ENCODE measurements at places on chromosomes 3 and 15.

DNA sequence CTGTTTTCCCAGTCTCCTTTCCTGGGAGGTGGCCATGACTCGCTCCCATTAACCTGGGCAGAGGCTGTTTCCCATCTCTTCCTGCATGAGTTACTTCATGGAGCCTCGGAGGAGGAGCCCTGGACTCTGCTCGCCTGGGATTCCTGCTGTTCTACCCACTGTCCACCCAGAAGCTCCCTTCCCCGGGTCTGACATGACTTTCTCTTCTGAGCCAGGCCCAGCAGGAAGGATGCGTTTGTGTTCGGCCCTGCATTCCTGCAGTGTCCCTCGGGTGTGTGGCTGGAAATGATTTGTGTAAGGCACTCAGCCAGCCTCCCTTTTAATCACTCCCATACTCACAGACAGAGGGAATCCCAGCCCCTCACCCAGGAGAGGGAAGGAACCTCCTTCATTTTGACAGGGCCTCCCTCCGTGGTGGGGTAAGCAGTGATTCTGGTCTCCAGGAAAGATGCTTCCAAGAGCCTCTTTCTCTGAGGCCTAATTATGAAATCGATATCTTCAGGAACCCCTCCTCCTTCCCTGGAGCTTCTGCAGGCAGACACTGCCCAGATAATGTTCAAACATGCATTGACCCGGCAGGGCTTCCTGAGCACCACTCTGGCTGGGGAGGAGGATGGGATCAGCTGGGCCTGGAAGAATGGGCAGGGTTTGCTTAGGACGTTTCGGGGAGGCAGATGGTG is 41.6 kb upstream of the DLG1 start:
- no peak for DNase-seq

DNA sequence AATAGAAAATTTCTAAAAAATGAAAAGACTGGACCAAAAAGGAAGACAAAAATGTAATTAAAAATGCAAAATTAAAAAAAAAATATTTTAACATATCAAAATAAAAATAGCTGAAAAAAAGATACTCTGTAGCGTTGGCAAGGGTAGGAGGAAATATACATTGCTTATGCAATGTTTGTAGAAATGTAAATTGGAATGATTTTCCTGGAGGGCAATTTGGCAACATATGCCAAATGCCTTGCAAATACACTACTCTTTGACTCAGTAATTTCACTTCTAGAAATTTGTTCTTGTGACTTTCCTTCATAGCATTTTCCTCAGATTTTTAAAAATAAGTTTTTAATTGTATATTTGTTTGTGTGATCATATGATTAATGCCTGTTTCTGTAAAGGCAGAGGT is 296.6 kb downstream of the ZNF621 start:
- no peak for DNase-seq

GRCh38 chr15:39270221-39270855 is 310.5 kb upstream of the THBS1 start:
- DNase-seq = no peak

GRCh38 chr3:115518100-115518852 is 105.0 kb upstream of the GAP43 start:
- no peak for DNase-seq

GRCh38 chr3:120908030-120908794 is at the start of gene STXBP5L:
Gene STXBP5L (plus strand): TSS chr3:120908205. CDS start chr3:120909579, 1,374 bp downstream.
- peak; percentile 1 for DNase-seq

- no peak for DNase-seq
Measured at GRCh38 chr3:48501196-48501595, 2.8 kb downstream of the SHISA5 start.

DNA sequence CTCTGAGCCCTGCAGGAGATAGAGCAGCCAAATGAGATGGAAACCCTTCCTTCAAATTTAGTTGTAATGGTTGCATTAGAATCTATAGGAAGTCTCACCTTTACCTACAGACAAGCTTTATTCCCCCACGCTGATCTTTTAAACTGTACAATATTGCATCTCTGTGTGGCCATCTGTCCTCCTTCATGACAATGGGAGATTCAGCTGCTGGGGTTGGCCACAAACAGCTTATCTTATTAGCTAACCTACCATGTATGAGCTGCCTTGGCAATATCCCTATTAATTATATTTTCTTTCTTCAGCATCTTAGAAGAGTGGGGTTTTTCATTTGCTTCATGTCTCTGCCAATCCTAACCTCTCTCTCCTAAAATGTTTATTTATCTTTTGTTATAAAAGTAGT is 238.7 kb upstream of the NR2E3 start:
- no peak for DNase-seq

DNA sequence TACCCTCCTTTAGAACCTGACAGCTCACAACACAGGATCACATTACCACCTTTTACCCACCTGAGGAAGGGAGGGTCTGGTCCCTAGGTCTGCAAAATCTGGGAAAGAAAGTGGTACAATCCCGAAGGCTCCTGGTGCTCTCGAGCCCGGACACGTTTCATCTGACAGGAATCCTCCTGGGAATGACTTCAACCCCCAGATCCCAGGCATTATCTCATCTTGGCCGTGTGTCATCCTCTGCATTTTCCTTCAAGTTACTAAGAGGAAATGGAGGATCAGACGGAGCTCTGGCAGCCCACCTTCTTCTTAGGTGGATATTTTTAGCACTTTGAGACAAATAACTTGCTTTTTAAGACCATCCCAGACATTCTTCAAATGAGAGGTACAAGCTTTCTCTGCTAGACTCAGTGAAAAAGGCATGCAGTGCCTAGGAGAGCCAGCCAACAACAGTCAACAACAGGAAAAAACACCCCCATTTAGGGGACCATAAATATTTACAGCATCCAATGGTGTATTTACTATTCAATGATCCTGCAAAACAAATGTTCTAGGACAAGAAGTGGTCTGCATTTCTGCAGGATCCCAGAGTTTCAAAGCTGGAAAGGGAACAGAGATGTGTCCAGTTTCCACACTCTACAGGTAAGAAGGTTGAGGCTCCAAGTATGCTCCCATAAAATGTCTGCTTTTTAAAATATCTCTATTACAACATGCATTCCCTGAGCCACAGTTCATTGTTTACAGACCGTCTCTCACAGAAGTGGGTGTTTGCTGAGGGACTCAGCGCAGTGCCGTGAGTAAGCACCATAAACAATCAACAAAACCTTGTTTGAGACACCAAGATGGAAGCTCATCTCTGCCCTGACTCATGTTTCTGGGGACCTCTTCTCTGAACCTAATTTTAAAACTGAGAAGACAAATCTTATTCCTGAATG is 38.3 kb upstream of the ARHGEF3 start:
- no peak for DNase-seq

- DNase-seq = no peak
Measured at GRCh38 chr3:7062714-7063113, 201.8 kb downstream of the GRM7 start.

GRCh38 chr3:43895573-43895972 is 204.8 kb downstream of the ABHD5 start:
- DNase-seq = no peak

- no peak for DNase-seq
Measured at GRCh38 chr3:13277196-13277813, 142.8 kb downstream of the NUP210 start.

- no peak for DNase-seq
Measured at GRCh38 chr3:43120937-43121336, 15.1 kb upstream of the POMGNT2 start.

DNA sequence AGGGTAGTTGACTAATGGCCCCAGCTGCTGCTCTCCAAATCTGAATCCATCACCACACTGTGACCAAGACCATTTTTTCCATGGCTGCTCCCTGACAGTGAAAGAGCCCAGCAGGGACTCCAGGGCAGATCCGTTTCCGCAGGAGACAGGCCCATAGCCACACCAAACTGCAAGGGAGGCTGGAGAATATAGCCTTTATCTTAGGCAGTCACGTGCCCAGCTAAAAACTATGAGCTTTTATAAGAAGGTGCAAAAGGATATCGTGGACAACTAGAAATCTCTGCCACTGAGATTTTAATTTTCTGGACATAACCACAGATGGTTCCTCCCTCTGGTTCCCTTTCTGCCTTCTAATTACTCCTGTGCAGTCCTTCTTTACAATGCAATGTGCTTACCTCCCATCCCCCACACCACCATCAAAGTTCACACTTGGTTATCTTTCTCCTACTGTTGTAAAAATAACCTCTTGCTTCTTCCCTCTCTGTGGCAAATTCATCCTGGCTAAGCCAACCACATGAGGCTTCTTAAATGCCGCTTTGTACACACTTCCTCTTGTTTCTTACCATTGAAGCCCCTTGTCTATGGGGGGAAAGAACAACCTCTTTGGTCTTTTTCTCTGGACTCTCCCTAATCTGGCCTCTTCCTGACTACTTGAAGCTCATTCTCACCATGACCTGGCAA is 233.7 kb downstream of the SHQ1 start:
- DNase-seq = no peak

- DNase-seq = no peak
Measured at GRCh38 chr3:181327349-181327748, 337.8 kb upstream of the DNAJC19 start.

DNA sequence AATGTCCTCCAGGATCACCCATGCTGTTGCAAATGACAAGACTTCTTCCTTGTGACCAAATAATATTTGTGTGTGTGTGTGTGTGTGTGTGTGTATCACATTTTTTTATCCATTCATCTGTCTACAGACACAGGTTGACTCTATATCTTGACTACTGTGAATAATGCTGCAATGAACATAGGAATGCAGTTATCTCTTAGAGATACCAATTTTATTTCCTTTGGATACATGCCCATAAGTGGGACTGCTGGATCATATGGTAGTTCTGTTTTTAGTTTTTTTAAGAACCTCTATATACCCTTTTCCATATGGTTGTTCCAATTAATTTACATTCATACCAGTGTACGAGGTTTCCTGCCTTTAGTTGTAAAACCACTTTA is 41.7 kb downstream of the GPR176 start:
- no peak for DNase-seq

GRCh38 chr15:25345943-25346342 is 92.9 kb downstream of the UBE3A start:
- no peak for DNase-seq

DNA sequence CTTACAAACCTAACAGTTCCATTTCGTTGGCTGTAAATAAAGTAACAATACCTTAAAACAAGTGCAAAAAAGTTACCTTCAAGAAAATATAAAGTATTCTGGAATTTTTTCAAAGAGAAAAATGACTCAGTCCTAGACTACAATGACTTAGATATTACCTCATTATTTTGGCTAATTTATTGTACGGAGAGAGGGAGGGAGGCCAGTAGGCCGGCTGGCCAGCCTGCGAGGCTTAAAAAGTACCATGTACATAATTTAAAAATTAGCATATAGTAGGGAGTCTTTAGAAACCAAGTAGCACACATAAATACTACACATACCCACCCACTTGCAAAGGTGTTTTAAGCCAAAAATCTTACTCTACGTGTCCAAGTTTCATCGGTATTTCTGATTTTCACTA is 41.9 kb upstream of the MAP4 start:
- no peak for DNase-seq

DNA sequence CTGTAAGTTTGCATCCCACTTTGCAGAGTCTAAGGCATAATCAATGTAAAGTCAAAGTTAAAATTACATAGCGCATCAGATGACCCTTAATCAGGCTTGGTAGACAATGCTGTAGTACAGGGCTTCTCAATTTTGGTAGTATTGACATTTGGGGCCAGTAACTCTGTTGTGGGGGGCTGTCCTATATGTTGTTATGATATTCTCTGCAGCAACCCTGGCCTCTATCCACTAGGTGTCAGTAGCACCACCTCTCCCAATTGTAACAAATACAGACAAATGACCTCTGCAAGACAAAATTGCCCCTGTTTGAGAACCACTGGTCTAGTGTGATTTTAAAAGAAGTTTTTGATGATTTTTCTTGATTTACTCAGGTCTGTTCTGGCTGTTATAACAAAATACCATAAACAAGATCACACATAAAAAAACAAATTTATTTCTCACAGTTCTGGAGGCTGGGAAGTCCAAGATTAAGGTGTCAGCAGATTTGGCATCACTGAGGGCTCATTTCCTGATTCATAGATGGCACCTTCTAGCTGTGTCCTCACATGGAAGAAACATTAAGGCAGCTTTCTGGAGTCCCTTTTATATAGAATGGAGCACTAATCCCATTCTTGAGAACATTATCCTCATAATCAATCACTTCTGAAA is 37.6 kb upstream of the SLC9A9 start:
- DNase-seq = no peak

- DNase-seq = no peak
Measured at GRCh38 chr15:79924379-79924778, 27.6 kb upstream of the MTHFS start.

GRCh38 chr3:110343945-110344344 is 727.7 kb upstream of the NECTIN3 start:
- DNase-seq = no peak

- DNase-seq = no peak
Measured at GRCh38 chr3:113272385-113272779, 61.0 kb downstream of the BOC start.

GRCh38 chr3:35966629-35967464 is 327.5 kb downstream of the ARPP21 start:
- DNase-seq = no peak

DNA sequence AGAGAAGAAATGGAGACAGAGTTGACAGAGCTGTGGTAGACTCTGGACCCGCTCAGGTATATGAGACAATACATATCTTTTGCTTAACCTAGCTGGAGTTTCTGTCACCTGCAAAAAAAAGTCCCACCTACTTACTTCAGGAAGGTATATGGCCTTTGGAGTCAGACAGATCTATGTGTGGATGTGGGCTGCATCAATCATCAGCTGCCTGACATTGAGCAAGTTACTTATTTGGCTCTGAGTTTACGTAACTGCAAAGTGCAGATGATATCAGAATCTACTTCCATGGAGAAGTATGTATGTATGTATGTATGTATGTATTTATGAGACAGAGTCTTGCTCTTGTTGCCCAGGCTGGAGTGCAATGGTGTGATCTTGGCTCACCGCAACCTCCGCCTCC is 124.3 kb downstream of the MYLK start:
- DNase-seq = no peak

- no peak for DNase-seq
Measured at GRCh38 chr3:132545471-132545870, 51.6 kb upstream of the ACKR4 start.

- no peak for DNase-seq
Measured at GRCh38 chr3:194178669-194179068, 42.7 kb downstream of the HES1 start.

DNA sequence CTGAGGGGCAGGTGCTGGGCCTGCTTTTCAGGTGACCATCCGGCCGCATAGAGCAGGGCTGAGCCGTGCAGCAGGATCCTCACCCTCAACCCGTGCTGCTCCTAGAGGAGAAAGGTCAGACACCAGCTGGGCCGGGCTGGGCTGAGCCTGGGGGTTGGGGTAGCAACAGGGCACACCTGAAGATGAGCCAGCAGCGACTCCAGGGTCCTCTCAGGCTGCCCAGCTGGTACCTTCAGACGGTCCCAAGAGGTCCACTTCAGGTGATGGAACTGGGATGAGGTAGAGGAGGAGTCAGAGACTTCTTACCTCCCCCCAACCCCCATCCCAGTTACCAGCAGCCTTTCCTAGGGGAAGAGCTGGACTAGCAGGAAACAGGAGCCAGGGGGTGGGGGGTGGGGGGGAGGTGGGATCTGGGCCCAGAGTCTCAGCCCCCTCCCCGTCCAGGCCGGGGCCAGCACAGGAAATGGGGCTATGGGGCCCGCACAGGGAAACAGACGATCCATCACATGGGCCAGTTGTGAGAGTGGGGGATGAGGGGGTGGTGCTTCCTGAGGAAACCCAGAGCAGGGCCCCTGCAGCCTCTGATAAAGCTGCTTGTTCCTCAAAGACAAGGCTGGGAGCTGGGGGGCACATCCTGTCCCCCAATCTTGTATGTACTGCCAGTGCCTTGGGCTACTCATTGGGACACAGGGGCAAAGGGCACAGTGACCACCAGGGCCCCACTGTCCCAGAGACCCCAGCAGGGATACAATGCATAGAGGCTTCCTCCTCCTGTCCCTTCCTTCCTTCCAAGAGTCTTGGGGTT is 3.0 kb downstream of the INKA1 start:
- DNase-seq = no peak
